ENCODE measurements at places on chromosomes 3 and 15.

GRCh38 chr3:161548301-161548700 lies 51.7 kb downstream of the OTOL1 start:
- no peak for DNase-seq

DNA sequence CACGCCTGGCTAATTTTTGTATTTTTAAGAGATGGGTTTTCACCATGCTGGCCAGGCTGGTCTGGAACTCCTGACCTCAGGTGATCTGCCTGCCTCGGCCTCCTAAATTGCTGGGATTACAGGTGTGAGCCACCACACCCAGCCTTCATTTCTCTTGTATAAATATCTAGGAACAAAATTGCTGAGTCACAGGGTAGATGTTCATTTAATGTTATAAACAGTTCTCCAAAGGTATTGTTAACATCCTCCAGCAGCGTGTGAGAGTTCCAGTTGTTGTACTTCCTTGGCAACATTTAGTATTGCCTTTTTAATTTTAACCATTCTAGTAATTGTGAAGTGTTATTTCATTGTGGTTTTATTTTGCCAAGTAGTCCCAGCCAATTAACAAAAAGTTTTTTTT lies 23.6 kb upstream of the MTMR14 start:
- no peak for DNase-seq

DNA sequence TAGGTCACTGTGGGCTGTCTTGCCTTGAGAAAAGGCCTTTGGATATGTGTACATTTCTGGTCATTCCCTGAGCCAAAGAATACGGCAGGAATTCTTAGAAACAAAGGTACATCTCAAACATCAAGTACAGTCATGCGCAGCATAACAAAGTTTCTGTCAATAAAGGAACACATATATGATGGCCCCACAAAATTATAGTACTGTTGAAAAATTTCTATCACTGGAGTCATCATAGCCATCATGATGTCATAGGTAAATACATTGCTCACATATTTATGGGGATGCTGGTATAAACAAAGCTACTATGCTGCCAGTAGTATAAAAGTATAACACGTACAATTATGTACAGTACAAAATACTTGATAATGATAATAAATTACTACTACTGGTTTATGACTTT lies 38.9 kb upstream of the NECTIN3 start:
- DNase-seq: no peak

DNA sequence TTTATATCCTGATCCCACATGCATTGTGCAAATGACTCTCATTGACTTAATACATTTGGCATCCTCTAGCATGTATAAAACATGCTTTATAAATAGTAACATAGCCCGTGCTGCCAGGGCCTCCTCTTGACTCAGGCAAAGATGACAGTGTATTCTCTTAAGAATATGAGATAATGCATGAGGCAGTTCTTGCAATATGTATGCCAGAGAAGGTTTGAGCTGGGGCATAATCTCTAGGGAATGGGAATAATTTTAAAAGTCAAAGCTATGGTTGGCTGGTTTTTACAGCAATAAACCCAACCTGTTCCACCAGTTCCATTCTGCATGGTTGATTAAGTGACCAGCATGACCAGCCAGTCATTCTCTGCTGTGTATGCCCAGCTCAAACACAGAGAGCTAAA lies 179.0 kb upstream of the PFN2 start:
- no peak for DNase-seq

- DNase-seq: no peak
Measured at GRCh38 chr15:51492528-51492927, 130.0 kb downstream of the DMXL2 start.

DNA sequence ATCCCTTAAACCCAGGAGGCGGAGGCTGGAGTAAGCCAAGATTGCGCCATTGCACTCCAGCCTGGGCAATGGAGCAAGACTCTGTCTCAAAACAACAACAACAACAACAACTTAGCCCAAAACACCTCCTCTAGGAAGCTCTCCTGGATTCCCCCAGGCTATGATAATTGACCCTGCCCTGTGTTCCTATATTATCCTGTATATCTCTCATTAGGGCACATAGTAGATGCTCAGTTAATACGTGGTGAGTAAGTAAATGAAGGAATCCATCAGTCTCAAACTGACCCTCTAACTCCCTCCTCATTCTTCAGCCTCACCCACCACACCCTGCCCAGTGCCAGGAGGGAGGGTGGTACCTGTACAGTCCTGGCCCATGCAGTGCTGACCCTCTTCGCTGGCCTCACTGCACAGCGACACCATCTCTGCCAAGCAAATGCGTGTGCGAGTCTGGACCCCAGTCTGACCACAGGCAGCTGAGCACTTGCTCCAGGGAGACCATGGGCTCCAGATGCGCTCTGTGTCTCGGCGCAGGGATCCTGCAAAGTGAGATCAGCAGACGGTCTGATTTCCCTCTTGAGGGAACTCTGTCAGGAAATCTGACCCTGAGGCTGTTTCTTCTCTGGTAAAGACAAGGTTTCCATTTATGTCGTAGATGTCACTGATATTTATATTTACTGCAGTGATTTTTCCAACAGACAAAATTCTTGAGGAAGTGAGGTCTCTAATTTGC lies 6.2 kb downstream of the CILP start:
- DNase-seq: no peak

DNA sequence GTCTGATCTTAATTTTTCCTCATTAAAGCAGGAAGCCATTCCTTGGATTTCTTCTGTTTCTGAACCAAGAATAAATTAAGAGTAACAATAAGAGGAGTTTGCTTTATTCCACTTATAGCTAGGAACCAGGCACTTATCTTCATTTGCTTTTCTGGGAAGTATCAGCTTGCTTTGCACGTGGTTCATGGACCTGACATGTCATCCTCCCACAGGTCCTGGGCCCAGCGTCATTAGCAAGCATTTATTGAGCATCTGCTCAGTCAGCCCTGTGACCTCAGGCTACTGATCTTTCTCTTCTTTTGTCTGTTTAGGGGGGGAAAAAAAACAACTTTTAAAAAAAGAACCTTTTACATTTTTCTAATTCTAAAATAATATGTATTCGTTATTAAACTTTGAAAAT lies 34.7 kb upstream of the CRTC3 start:
- DNase-seq: no peak

DNA sequence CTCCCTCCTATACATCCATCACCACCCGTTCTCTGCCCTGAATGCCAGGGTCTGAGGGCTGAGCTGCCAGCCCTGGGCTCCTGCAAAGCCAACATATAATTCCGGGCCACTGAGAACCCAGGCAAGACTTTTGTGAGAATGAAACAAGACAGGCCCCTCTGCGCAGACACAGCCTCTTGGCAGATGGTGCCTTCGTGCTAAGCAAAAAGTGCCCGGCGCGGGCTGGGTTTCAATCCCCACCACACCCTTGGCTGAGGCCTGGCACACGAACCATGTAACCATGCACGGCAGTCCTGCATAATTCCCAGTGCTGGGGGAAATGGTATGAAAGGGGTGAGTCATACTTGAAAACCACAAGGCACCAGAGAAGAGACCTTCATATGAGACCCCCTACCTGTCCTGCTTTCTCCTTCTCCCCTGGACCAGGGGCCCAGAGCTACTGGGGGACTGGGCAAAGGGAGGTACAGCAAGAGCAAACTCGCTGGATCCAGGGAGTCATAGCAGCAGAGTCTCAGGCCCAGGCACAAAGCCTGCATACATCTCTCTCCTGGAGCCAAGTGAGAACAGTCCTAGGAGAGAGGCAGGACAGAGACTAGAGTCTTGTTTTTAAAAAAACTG lies 26.1 kb upstream of the LOXL1 start:
- no peak for DNase-seq
